Activated CD4-positive, alpha-beta memory T cell treated with anti-CD3 and anti-CD28 coated beads, Interleukin-2, amount 10 ng/mL, durations not matched to agents 7 days and 5 days (primary cell): ENCODE measurements at places on chromosomes 7 and 10. TPM values are rescaled to one million over a fixed set of nuclear protein-coding genes. Genes with fewer than 3 reads are reported as not detected.
A peak's percentile ranks its signal among the peaks of the same experiment; 100 is the strongest.

Gene GDF2
- not detected for total RNA-seq

Gene AKR1E2
- 4.0 TPM for total RNA-seq

Gene OR6B1
- total RNA-seq, result not detected

Gene PTCD1
- total RNA-seq, result 7.5 TPM

Gene OIT3
- total RNA-seq, result not detected

Gene CLRN3
- total RNA-seq, result not detected

Gene CAPZA2
- 155 TPM for total RNA-seq

DNA sequence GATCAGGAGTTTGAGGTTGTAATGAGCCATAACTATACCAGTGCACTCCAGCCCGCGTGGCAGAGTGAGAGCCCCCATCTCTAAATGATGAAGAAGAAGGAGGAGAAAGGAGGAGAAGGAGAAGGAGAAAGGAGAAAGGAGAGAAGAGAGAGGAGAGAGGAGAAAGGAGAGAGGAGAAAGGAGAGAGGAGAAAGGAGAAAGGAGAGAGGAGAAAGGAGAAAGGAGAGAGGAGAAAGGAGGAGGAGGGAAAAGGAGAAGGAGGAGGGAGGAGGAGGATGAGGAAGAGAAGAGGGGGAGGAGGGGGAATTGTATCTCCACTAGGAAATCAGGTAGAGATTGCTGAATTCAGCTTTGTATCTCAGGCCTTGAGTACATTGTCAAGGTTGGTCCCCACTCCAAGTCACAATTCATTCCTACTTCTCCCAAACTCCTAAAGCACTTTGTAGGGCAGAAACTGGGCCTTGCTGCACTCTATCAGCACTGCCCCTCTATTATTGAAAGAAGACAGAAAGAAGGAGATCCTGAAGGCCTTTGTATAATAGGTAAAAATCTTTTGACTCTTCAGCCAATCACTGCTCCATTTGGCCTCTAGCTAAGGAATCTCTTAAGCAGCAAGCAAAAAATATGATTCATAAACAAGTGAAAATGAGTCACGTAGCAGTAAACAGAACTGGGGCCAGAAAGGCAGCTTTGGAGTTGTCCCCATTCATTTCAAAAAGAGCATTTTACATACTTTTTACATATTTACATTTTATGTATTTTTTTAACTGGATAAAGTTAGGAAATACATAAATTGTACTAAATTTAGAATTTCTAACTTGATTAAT, 178.0 kb downstream of the IMMP2L start:
- no peak overlapping the region for H3K27ac ChIP-seq
- no peaks in the 10 kb centered on the region for H3K36me3 ChIP-seq
- H3K4me3 ChIP-seq, result no peak overlapping the region
- DNase-seq, result no peak
- H3K4me1 ChIP-seq, result no peaks in the 10 kb centered on the region

DNA sequence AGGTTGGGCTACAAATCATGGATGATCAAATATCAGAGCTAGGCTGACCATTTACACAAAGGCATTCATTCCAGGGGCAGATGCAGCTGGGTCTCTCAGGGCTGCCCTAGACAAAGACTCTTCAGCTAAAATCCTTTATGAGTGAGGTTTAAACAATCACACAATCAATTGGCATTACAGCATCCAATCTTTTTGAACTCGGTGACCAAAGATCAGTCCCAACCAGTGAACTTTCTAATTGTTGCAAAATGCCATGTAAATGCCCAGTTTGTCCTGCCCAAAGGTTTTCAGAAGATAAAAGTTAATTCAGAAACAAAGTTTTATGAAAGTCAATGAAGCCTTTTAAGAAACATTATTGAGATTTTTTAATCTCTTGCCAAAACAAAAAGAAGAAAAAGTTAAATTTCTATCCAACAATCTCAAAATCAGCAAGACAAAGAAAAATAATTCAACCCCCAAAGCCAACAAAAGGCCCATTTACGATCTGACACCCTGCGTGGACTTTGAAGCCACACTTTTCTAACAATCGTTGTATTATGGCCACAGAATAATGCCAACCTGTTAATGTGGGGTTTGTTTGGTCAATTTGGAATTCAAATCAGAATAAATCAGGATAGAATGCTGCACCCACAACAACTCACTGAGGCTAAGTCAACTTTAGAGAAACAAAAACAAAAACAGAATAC, 40.9 kb downstream of the GPR37 start:
- H3K36me3 ChIP-seq, result no peaks in the 10 kb centered on the region
- no peaks in the 10 kb centered on the region for H3K4me1 ChIP-seq
- no peaks in the 10 kb centered on the region for H3K27me3 ChIP-seq
- H3K27ac ChIP-seq, result no peak overlapping the region

DNA sequence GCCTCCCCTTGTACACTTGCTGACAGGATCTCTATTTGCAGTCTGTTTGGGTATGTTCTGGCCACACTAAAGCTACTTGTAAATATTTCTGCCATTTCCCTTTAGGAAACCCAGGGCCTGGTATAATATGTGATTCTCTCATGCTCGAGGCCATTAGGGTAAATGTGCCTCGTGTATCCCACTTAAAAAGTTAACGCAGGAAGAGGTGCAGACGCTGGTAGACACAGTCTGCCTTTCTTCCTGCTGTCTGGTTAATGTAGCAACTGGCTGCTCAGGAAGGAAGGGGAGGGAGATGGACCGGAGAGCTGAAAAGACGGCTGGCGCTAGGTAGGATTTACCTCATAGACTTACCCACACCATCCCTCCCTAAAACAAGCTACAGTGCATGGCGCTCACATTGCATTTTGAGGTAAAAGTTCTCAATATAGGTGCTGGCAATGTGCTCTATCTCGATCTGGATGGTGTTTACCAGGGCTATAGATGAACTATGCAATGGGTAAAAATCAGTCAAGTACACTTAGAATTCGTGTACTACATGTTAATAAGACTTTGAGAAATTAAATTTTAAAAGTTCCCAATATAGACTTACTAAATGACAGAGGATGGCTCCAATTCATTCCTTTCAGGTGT, 125.9 kb downstream of the JAZF1 start:
- H3K36me3 ChIP-seq, result no peaks in the 10 kb centered on the region
- no peaks in the 10 kb centered on the region for H3K4me1 ChIP-seq
- H3K4me3 ChIP-seq, result no peak overlapping the region

DNA sequence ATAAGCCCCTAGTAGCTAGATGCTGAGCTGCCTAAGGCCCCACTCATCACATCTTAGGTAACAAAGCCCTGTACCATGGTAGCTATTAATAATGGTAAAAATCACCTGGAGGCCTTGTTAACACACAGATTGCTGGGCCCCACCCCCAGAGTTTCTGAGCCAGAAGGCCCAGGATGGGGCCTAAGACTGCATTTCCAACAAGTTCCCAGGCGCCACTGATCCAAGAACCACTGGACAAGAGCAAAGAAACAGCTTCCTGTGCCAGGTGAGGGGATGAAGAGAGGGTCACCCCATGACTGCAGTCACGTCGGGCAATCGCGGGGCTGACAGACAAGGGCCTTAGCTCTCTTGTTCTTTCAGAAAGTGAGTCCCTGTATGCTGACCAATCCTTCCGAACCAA, 46.8 kb downstream of the ACSM6 start:
- peaks cover 53% of the 10 kb centered on the region for H3K4me1 ChIP-seq
- no peak overlapping the region for H3K4me3 ChIP-seq
- H3K36me3 ChIP-seq, result peaks cover 27% of the 10 kb centered on the region
- H3K27ac ChIP-seq, result no peak overlapping the region

GRCh38 chr10:49844775-49845595, 82.9 kb upstream of the OGDHL start:
- H3K27ac ChIP-seq, result no peak overlapping the region
- DNase-seq, result no peak
- peaks cover 34% of the 10 kb centered on the region for H3K36me3 ChIP-seq
- no peaks in the 10 kb centered on the region for H3K27me3 ChIP-seq
- no peaks in the 10 kb centered on the region for H3K4me1 ChIP-seq
- H3K4me3 ChIP-seq, result no peak overlapping the region

DNA sequence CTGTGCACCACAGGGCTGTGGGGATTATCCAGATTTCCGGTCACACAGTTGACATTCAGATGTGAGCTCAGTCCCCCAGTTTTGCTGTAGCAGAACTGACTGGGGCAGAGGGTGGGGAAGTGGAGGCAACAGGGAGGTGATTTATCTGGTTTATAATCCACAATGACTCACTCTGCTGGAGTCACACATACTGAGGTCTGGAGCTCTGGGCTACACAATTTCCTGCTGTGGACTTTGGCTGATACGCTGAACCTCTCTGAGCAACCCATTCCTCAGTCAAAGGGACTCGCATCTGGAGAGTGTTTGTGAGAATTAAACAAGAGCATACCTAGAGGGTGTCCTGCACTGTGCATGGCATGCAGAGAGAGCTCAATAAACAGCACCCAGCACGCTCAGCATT, 64.8 kb upstream of the PLPP4 start:
- H3K36me3 ChIP-seq, result no peaks in the 10 kb centered on the region
- no peaks in the 10 kb centered on the region for H3K4me1 ChIP-seq
- H3K27ac ChIP-seq, result no peak overlapping the region

GRCh38 chr7:135236727-135237126, 3.1 kb downstream of the STRA8 start:
- H3K27me3 ChIP-seq, result peaks cover 4% of the 10 kb centered on the region
- H3K36me3 ChIP-seq, result no peaks in the 10 kb centered on the region
- H3K27ac ChIP-seq, result no peak overlapping the region
- H3K4me3 ChIP-seq, result no peak overlapping the region
- H3K4me1 ChIP-seq, result peaks cover 12% of the 10 kb centered on the region
- peak; percentile 4 for DNase-seq

GRCh38 chr10:76576276-76576962, 1061.2 kb downstream of the KCNMA1 start:
- no peak overlapping the region for H3K27ac ChIP-seq
- no peaks in the 10 kb centered on the region for H3K27me3 ChIP-seq
- H3K36me3 ChIP-seq, result no peaks in the 10 kb centered on the region
- no peak overlapping the region for H3K4me3 ChIP-seq

DNA sequence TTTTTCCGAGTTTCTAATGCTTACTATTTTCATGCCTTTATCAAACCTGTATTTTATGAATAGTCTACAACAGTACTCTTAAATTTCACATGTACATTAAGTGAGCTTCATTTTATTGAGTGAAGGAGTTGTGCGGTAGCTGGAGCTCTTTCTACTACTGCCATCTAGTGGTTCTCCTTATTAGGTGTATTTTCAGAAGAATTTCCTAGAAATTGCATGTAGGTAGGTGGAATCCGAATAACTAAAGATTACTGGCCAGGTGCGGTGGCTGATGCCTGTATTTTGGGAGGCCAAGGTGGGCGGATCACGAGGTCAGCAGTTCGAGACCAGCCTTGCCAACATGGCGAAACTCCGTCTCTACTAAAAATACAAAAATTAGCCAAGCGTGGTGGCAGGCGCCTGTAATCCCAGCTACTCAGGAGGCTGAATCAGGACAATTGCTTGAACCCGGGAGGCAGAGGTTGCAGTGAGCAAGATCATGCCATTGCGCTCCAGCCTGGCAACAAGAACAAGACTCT, 38.3 kb downstream of the LRRC72 start:
- H3K36me3 ChIP-seq, result no peaks in the 10 kb centered on the region
- H3K4me1 ChIP-seq, result peaks cover 13% of the 10 kb centered on the region
- H3K27me3 ChIP-seq, result peaks cover 3% of the 10 kb centered on the region
- DNase-seq, result no peak

DNA sequence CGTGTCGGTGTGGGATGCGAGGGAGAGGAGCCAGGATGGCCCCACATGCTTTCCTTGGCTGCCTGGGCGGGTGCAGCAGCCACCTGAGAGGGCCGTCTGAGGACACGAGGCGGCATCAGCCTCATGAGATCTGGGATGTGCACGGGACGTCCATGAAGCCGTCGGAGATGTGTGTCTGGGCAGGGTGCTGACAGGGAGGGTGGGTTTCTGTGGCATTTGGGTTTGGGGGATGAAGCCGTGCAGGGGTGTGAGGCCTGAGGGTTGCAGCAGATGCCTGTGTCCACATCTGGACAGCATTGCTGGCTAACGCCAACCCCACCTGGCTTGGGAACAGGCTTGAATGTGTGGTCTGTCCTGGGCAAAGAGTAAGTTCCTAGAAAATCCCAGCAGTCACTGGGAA, 179.5 kb downstream of the DNAJB6 start:
- no peaks in the 10 kb centered on the region for H3K36me3 ChIP-seq
- DNase-seq, result peak; percentile 9
- no peak overlapping the region for H3K27ac ChIP-seq
- H3K27me3 ChIP-seq, result peaks cover 20% of the 10 kb centered on the region
